Astrocyte (in vitro differentiated cells and primary cell): ENCODE measurements at places on chromosomes 16 and 17. TPM values are rescaled to one million over a fixed set of nuclear protein-coding genes. Genes with fewer than 3 reads are reported as not detected.

GRCh38 chr17:14856176-14856575, 408.9 kb downstream of the PMP22 start:
- no peaks in the 10 kb centered on the region for H3K27me3 ChIP-seq
- no peaks in the 10 kb centered on the region for H3K4me1 ChIP-seq
- no peaks in the 10 kb centered on the region for H3K36me3 ChIP-seq

GRCh38 chr17:67632141-67632540, 85.6 kb upstream of the NOL11 start:
- no peaks in the 10 kb centered on the region for H3K27me3 ChIP-seq
- no peak overlapping the region for H3K27ac ChIP-seq
- no peak overlapping the region for H3K4me3 ChIP-seq
- peaks cover 5% of the 10 kb centered on the region for H3K4me1 ChIP-seq
- no peak for DNase-seq

- H3K27ac ChIP-seq, result no peak overlapping the region
- no peak for DNase-seq
- H3K4me3 ChIP-seq, result no peak overlapping the region
- no peaks in the 10 kb centered on the region for H3K27me3 ChIP-seq
- no peaks in the 10 kb centered on the region for H3K36me3 ChIP-seq
- no peaks in the 10 kb centered on the region for H3K4me1 ChIP-seq
Observed at GRCh38 chr16:770411-770810, 9.9 kb downstream of the MSLN start.

- no peaks in the 10 kb centered on the region for H3K27me3 ChIP-seq
- H3K4me3 ChIP-seq, result no peak overlapping the region
- no peak for DNase-seq
Observed at GRCh38 chr16:12757546-12757945, 46.1 kb downstream of the CPPED1 start.

PPP1R1B gene
- total RNA-seq, result 0.26 and 0.39 TPM in 2 replicates

DNA sequence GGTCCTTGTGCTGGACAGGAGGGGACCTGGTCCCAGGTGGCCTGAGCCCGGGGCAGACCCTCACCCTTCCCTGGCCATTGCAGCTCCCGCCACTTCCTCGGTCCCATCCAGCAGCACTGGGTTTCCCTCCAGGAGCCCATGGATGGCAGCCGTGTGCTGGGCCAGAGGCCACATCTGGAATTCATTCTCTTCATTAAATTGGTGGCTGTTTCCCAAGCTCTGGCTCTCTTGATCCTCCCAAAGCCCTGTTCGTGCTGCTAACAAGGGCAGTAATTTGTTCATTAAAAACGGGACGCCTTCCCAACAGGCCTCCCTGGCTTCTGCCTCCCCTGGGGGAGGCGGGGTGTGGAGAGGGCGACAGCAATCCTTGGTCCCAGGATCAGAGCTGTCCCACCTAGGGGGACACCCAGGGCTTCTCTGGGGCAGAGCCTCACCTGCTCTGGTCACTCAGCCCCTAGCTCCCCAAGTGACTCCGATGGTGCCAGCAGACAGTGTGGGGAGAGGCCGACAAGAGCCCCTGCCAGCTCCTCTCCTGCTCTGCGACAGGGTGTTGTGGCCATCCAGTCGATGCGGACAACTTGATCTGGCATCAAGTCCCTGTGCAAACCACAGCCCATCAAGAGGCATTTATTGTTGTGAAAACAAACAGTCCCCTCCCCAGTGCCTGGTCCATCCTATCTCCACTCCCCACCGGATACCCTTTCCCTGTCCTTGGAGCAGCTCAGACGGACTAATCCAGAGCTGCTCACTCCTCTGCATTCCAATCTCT, 44.0 kb downstream of the SDK2 start:
- H3K4me1 ChIP-seq, result no peaks in the 10 kb centered on the region
- H3K36me3 ChIP-seq, result no peaks in the 10 kb centered on the region
- no peak overlapping the region for H3K27ac ChIP-seq

- H3K4me1 ChIP-seq, result peaks cover 17% of the 10 kb centered on the region
- DNase-seq, result peak; percentile 59
- H3K36me3 ChIP-seq, result no peaks in the 10 kb centered on the region
- no peaks in the 10 kb centered on the region for H3K27me3 ChIP-seq
- H3K27ac ChIP-seq, result no peak overlapping the region
Observed at GRCh38 chr17:18218756-18219415, 6.5 kb upstream of the LLGL1 start.

DNA sequence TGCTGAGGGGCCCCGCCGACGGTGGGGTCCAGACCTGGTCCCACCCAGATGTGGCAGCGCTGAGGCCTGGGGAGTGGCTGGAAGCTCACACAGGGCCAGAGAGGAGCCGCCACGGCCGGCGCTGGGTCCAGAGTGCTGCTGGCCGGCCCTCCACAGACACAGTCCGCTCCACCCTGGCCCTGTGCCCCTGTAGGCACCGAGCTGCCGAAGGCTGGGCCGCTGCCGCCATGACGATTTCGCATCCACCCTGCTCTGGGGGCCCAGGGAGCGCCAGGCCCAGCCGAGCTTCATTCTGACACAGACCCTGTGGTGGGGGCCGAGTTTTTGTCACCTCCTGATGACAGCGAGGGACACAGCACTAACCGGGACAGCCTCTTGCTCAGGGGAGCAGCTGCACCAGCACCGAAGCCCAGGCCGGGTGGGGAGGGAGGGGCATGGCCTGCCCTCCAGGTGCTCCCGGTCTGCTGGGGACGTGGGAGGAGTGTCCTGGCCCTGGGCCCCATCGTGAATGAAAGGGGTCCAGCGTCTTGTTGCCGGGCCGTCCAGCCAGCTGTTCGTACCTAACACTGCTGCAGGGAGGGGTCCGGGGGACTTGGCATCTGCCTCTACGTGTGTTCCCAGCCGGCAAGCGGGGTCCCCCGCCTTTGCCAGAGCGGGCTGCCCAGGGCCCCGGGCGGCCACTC, 27.1 kb upstream of the SSTR5 start:
- H3K4me1 ChIP-seq, result no peaks in the 10 kb centered on the region
- no peak overlapping the region for H3K4me3 ChIP-seq
- H3K27me3 ChIP-seq, result peaks cover 12% of the 10 kb centered on the region
- DNase-seq, result no peak
- no peak overlapping the region for H3K27ac ChIP-seq

DNA sequence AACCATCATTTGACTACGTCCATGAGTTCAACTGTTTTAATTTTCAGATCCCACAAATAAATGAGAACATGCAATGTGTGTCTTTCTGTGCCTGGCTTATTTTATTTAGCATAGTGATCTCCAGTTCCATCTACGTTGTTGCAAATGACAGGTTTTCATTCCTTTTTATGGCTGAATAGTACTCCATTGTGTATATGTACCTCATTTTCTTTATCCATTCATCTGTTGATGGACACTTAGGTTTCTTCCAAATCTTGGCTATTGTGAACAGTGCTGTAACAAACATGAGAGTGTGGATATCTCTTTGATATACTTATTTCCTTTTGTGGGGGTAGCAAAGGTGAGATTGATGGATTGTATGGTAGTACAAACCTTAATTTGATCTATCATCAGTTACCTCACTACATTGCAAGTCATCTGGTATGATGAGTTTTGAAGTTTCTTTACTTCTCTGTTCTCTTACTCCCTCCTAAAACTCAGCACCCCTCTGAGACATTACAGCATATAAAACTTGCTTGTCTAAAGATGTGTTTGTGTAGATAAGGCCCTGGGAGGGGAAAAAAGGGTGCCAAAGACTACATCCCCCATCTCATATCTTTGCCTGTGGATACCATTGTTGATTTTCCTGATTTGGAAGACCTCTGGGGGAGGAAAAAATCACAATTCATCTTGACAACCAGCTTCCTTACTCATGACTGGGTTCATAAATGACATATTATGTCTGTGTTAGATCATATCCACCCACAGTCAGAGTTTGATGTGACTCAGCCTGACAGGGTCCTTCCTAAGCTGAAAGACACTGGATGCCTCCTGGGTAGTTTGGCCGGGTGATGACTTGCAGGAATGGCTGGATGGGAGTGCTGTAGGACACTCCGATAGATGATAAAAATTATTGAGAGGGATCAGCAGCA, 47.6 kb downstream of the ABCA9 start:
- no peaks in the 10 kb centered on the region for H3K36me3 ChIP-seq
- peak overlapping the region; percentile 67 for H3K27ac ChIP-seq
- peak; percentile 78 for DNase-seq
- H3K4me3 ChIP-seq, result no peak overlapping the region

DNA sequence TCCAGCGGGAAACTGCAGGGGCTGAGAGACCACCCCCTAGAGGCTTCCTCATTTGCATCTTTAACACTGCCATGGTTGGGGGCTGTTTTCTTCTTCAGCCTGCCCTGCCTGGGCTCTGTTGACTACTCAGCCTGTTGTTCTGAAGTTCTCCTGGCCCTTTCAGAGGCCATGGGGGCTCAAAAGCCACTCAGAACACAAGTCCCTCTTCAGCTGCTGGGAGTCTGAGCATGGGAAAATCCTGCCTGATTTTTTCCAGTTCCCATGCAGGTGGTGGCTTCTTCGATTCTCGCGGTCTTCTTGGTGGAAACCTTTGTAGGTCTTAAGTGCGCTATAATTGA, 36.3 kb downstream of the PLCG2 start:
- no peak overlapping the region for H3K27ac ChIP-seq
- H3K4me1 ChIP-seq, result no peaks in the 10 kb centered on the region
- DNase-seq, result no peak
- H3K27me3 ChIP-seq, result peaks cover 3% of the 10 kb centered on the region
- no peaks in the 10 kb centered on the region for H3K36me3 ChIP-seq

SPATA22 gene
- total RNA-seq, result not detected in 2 replicates
